OCI-LY7 (cell line): ENCODE measurements at places on chromosomes 13 and 19. TPM values are rescaled to one million over a fixed set of nuclear protein-coding genes. Genes with fewer than 3 reads are reported as not detected.

Gene ATP4A
- 0.33 and 0.36 TPM in 2 replicates for total RNA-seq

Gene ZNF568
- total RNA-seq: 0.11 TPM in 1 of 2 replicates, not detected in the other

Gene BRME1
- 7.1 and 7.2 TPM in 2 replicates for total RNA-seq

Gene ZNF100
- total RNA-seq: 38.5 and 39.4 TPM in 2 replicates

Gene HSPB6
- total RNA-seq: 1.7 and 1.8 TPM in 2 replicates

Gene KLK15
- total RNA-seq: not detected in 2 replicates

Gene MED29
- total RNA-seq: 31.2 and 31.3 TPM in 2 replicates

Gene ZNF554
- total RNA-seq: 3.7 and 3.9 TPM in 2 replicates

Gene RFPL4AL1
- total RNA-seq: not detected in 2 replicates

Gene FSD1
- 21.9 and 23.2 TPM in 2 replicates for total RNA-seq

Gene ZNF723
- total RNA-seq: not detected in 2 replicates

Gene KASH5
- total RNA-seq: 16.3 and 19.4 TPM in 2 replicates

Gene ONECUT3
- total RNA-seq: not detected in 2 replicates

Gene SLITRK5
- total RNA-seq: 20.0 and 23.5 TPM in 2 replicates

Gene ZNF468
- total RNA-seq: 21.3 and 23.0 TPM in 2 replicates

Gene NFILZ
- total RNA-seq: not detected in 2 replicates

Gene MBD3L3
- not detected in 2 replicates for total RNA-seq

Gene GIPC3
- not detected in 2 replicates for total RNA-seq

Gene SYCN
- total RNA-seq: not detected in 2 replicates

Gene GJB6
- total RNA-seq: not detected in 2 replicates

Gene KLF12
- 40.1 and 41.9 TPM in 2 replicates for total RNA-seq

Gene SLC25A42
- total RNA-seq: 23.4 and 25.2 TPM in 2 replicates

Gene SELENOV
- total RNA-seq: not detected in 2 replicates

Gene GPR180
- total RNA-seq: 4.1 and 4.7 TPM in 2 replicates

Gene SYNGR4
- 1.0 and 1.2 TPM in 2 replicates for total RNA-seq

Gene THSD8
- 42.7 and 42.8 TPM in 2 replicates for total RNA-seq

Gene RPL18A
- total RNA-seq: 3,145 and 3,253 TPM in 2 replicates
